ENCODE measurements at places on chromosomes 12 and 14. TPM values are rescaled to one million over a fixed set of nuclear protein-coding genes. Genes with fewer than 3 reads are reported as not detected.

Gene HOXC11
- total RNA-seq = not detected

Gene ZBTB39
- 23.5 TPM for total RNA-seq

Gene MIP
- total RNA-seq = not detected

Gene EFS
- total RNA-seq = 90.4 TPM

Gene AHNAK2
- 44.8 TPM for total RNA-seq

Gene EIF2S3B
- 4.1 TPM for total RNA-seq

Gene IL22
- total RNA-seq = not detected

Gene SLC35F4
- not detected for total RNA-seq

Gene PTPRO
- 32.5 TPM for total RNA-seq

Gene KRT6C
- total RNA-seq = not detected
